Stimulated activated CD8-positive, alpha-beta memory T cell treated with anti-CD3 and anti-CD28 coated beads, Interleukin-4, amount 100 ng/mL, for 1 hour (primary cell): ENCODE measurements at places on chromosomes 13 and 19.

DNA sequence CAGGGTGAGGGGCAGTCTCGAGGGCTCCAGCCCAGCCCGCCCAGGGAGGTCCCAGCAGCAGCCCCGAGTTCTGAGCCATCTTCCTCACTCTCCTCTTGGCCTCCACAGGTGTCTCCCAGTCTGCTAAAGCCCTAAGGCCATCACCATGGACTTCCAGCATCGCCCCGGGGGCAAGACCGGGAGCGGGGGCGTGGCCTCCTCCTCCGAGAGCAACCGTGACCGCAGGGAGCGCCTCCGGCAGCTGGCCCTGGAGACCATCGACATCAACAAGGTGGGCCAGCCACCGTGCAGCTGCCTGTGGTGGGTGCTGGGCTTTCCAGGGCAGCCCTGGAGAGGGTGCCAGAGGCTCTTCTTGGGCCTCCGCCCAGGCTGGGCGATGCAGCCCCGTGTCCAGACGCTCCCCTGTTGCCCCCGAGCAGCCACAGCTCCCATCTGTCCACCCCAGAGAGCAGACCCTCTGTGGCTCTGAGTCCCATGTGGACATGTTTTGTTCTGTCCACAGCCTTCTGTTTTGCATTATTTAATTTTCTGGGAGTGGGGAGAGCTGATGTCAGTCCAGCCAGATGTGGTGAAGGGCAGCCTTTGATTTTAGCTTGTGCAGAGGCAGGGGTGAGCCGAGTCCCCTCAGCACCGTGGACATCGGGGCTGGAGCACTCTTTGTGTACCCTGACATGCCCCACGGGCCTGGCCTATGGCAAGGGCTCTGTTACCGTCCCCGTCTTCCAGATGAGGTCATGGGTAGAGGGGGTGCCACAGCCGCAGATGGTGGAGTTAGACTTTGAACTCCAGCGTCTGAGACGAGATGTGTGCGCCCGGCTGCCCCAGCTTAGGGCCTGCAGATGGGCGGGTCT is 5.6 kb upstream of the AMH start:
- no peak for DNase-seq

DNA sequence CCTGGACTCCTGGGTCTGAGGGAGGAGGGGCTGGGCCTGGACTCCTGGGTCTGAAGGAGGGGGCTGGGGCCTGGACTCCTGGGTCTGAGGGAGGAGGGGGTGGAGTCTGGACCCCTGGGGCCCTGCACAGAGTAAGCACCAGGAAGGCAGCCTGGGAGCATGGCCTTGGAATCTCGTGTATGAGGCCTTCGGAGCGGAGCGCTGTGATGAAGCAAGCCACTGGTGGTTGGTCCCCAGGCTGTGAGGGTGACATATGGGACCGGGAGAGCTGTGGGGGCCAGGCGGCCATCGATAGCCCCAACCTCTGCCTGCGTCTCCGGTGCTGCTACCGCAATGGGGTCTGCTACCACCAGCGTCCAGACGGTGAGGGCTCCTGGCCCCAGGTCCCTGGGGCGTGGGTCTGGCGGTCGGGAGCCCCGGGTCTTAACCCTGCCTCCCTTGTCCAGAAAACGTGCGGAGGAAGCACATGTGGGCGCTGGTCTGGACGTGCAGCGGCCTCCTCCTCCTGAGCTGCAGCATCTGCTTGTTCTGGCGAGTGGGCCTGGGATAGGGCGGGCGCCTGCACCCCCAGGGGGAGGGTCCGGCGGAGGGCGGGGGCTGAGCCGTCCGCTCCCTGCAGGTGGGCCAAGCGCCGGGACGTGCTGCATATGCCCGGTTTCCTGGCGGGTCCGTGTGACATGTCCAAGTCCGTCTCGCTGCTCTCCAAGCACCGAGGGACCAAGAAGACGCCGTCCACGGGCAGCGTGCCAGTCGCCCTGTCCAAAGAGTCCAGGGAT is 918 bp downstream of the TMEM190 start:
- DNase-seq: no peak

DNA sequence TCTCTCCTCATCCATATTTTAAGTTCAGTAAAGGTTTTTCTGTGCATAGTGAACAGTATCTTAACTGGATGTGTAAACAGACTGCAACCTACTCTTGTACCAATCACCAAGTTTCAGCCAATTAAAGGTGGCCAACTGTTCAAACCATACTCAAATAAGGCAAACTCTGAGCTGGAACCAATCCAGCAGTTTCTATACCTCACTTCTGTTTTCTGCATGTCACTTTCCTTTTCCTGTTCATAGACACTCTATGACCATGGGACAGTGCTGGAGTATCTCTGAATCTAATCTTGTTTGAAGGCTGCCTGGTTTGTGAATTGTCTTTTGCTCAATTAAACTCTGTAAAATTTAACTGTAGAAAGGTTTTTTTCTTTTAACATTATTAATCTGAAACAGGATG is 470.3 kb upstream of the SLITRK6 start:
- DNase-seq: no peak

DNA sequence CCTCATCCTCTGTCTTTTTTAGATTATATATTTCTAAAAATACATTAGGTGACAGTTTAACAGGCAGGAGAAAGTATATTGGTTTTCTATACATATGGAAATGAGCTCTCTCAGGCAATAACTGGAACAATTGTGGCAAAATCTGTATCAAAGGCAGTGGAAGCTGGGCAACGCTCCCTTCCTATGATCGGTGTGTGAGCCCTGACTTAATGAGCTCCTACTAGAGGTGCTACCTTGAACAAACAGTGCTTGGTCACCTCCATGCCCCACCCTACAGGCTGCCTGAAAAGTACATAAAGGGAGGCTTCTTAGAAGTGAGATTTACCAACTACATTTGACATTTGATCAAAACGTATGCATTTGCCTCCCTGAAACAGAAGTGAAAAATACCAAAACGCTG is 185.3 kb downstream of the EFNB2 start:
- no peak for DNase-seq

DNA sequence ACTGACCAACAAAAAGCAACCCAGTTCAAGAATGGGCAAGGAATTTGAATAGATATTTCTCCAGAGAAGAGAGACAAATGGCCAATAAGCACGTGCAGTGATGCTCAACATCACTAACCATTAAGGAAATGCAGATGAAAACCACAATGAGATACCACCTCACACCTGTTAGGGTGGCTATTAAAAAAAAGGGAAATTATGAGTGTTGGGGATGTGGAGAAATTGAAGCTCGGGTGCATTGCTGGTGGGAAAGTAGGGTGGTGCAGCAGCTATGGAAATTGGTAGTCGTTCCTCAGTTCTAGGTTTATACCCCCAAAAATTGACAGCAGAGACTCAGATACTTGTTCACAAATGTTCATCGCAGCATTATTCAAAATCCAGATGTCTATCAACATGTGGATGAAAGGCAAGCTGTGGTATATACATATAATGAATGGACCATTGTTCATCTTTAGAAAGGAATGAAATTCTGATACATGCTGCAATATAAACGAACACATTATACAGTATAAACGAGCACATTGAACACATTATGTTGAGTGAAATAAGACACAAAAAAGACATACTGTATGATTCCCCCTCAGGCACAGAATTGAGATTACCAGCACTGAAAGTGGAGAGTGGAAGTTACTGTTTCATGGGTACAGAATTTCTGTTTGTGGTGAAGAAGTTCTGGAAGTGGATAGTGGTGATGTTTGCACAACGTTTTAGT is 927 bp downstream of the CHAMP1 start:
- DNase-seq: no peak

GRCh38 chr19:58261600-58261967 is 17.2 kb upstream of the ZNF8 start:
- no peak for DNase-seq

- peak; percentile 63 for DNase-seq
These were observed 15.7 kb downstream of the PLIN3 start for GRCh38 chr19:4851551-4852290.

DNA sequence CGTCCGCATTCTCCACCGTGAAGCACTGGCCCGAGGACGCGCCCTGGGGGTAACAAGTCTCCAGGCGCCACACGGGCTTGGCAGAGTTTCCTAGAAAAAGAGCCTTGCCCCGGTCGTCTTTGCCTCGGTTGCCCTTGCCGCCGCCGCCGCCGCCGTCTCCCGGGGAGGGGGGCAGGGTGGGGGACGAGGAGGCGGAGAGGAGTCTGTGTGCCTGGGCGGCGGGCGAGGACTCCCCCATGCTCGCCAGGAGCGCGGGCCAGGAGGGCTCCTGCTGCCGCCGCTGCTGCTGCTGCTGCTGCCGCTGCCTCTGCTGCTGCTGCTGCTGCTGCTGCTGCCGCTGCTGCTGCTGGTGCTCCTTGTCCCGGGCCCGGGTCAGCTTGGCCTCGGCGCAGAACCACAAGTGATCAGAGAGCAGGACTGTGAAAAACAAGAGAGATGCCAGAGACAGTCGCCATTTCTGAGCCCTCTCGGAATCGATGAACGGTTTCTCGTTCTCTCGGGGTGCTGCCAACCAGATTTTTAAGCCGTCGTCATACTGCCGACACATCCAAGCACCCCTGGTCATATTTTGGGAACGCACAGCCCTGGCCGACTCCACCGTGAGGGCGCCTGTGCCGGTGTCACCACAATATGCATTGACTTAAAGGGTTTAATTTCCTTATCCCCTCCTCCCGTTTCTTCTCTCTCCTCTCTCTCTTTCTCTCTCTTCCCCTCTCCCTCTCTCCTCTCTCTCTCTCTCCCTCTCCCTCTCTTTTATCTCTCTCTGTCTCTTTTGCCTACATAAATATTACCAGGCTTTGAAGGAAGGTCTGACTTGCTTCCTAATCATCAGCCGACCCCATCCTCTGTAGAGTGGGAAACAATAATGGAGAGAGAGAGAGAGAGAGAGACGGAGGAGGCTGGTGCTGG is 349.1 kb downstream of the LIG4 start:
- DNase-seq: no peak

DNA sequence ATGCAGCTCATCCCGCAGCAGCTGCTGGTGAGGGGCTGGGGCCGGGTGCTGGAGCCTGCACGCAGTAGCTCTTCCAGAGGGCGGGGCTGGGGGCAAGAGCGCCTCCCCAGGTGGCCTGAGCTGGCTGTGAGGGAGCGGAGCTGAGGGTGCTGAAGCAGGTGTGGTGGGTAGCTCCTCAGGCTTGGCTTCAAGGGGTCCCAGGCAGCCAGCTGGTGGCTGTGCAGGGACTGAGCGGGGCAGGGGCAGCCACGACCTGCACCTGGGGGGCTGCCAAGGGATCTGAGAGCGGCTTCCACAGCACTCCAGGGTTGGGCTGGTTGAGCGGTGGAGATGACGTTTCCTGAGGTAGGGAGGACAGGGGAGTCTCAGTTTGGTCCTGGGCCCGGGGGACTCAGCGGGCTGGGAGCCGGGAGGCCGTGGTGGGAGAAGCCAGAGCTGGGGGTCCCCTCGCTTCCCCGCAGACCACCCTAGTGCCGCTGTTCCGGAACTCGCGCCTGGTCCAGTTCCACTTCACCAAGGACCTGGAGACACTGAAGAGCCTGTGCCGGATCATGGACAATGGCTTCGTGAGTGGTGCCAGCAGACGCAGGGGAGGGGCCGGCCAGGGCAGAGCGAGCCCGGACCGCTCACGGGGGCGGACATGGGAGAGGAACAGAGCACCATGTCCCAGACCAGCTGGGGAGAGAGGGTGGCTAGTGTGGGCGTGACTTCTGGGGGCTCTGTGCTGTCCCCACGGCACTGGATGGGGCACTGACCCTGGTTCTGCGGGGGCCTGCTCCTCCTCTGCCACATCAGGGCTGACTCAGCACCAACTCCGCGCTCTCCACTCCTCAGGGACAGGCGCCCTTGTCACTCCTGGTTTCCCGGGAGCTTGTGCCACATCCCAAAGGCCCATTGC is 7.4 kb downstream of the PTOV1 start:
- DNase-seq: no peak

DNA sequence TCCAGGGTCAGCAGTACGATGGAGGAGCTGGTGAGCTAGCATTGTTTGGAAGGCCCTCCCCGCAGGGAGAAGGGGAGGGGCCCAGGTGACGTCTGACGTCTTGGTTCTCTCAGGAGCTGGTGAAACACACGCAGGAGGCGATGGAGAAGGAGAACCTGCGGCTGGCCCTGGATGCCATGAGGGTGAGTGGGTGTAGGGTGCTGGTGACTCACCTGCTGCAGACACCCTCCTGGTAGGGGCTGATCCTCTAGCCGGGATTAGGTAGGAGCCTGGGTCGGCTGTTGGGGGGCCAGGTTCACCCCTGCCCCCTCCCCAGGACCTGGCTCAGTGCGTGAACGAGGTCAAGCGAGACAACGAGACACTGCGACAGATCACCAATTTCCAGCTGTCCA is 55.8 kb downstream of the VAV1 start:
- DNase-seq: no peak

GRCh38 chr19:34350161-34350561 is 14.8 kb upstream of the GPI start:
- DNase-seq: peak; percentile 15

DNA sequence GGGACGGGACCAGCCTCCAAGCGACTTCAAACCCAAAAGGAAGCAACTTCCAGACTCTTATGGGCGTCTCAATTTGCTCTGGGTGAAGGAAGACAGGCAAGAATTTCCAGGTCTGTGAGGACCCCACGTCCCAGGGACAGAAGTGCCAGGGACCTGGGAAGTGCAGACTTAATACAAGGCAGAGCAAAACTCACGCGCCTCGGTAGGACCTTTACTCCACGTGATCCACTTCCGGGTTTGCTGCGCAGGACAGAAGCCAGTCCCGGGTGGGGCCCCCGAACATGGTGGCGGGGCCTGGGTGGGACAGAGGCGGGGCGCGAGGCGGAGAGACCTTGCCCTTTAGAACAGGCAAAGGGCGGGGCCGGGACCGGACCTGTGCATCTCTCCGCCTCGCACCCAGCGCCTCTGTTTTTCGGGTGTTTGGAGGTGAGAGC is 9.3 kb downstream of the ZNF611 start:
- DNase-seq: no peak

GRCh38 chr19:52237771-52238400 is 31.5 kb upstream of the ZNF766 start:
- DNase-seq: peak; percentile 33

DNA sequence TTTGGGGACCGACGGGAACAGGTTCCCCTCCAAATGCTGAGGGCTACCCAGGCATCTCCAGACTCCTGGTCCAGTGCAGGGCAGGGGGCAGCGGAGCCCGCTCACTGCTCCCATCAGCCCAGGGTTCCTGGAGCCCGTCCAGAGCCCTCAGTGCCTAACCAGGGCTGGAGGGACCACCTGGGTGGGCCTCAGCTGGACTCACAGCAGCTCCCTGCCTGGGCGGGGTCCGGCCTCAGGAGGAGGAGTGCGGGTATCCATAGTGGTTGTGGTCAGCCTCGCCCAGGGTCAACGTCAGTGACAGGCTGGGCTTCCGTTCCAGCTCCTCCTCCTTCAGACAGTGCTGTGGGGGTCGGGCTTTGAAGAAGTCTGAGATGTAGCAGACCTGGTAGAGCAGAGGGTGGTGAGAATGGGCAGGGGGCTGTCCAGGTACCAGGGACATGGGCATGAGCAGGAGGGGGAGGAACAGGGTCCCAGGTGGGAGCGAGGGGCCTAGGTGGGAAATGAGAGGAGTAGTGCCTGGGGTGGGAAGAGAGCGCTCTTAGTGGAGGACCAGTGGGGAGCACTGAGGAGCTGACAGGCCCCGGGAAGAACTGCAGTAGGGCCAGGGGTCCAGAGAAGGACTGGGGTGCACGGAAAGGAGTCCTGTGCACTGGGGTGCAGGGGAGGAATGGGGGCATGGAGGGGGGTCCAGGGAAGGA is 9.9 kb downstream of the PLPP2 start:
- no peak for DNase-seq

DNA sequence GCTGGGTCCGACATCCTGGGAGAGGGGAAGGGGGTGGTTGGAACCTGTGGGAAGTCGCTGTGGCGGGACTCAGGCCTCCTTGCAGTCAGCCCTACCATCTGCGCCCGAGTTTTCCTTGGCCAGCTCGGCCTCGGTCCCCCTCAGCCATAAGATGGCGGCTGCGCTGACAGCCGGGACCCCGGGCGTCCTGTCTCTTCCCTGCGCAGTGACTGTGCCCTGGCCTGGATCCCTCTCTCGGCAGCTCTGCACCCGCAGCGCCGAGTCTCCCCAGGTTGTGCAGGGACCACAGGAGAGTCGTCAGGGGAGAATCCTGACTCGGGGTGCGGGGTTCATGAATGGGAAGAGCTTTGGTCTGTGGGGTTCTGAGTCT is 345 bp downstream of the ZNF257 start:
- no peak for DNase-seq
